T-helper 17 cell (primary cell): ENCODE measurements at places on chromosomes 3 and 15.
A peak's percentile ranks its signal among the peaks of the same experiment; 100 is the strongest.

DNA sequence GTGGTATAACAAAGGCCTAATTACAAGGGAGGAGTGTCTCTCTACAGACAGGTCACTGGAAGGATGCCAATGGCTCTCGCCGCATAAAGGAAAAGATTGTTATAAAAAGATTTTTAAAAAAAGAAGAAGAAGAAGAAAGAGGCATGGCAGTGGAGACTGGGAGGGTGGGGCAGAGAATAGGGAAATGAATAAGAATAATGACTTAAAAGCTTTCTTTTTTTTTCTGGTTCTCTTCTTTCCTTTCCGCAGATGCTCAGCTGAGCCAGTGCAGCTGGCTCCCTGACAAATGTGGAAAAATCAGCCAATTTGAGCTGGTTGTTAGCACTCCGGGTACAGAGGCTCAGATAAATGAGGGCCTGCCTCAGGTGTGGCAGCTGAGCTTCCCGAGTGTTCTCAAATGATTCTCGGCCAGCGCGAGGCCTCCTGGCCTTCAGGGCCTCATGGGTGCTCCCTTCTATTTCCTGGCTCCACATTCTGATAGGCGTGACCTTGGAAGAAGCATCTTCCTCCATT, 234.1 kb downstream of the RORA start:
- DNase-seq, result no peak

DNA sequence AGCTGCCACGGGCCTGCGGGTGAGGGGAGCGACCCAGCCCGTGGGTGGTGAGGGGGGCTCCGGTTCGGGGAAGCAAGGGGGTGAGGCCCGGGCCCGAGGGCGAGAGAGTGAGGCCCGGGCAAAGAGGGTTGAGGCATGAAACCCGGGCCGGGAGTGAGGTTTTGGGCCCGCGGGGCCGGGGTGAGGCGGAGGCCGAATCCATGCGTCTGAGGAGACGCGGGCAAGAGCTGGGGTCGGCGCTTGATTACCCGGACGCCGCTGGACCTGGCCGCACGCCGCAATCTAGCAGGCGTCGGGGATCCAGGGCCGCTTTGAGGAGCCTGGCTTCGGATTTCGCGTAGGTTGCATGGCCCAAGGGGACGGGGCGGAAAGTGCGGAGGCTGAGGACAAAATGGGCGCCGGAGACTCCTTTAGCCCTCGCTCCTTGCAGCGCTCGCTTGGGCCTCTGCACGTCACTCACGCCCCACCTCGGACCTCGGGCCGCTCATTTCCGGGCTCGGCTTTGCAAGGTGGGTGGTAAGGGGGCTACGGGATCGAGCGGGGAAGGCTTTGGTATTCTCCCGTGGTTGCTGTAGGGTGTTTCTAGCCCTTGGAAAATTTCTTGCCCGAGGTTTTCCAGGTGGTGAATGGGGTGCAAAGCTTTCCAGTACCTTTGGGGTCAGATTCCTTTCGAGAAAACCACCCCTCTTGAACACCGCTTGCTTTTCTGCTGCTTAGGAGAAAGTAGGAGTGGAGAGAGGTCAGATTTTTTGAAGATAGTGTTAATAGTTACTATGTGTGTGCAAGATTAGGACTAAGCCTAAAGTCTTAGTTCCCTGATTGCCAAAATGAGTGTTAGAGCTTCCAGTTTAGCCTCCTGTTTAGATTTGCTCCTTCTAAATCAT, 827 bp downstream of the SLC25A36 start:
- peak; percentile 23 for DNase-seq

DNA sequence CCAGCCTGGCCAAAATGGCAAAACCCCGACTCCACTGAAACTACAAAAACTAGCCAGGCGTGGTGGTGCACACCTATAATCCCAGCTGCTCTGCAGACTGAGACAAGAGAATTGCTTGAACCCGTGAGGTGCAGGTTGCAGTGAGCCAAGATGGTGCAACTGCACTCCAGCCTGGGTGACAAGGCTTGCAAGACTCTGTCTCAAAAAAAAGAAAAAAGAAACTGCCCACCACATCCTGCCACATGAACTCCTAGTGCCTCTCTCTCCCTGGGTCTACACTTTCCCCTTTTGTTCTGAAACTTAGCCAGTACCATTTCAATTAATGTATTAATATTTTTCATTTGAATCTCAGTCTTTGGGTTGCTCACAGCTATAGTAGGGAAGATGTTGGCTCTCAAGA, 192.2 kb upstream of the MME start:
- no peak for DNase-seq

DNA sequence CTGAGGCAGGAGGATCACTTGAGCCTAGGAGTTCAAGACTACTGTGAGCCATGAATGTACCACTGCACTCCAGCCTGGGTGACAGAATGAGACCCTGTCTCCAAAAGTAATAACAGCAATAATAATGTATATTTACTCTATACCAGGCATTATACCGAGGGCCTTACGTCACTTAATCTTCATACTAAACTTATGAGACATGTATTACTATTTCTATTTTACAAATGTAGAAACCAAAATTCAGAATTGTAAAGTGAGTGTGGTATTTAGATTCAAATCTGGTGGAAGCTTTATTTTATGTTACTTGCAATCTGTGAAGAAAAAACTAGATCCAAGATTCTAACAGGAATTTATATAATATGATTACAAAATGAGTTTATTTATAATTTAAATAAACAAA, 9.7 kb upstream of the BLM start:
- no peak for DNase-seq

DNA sequence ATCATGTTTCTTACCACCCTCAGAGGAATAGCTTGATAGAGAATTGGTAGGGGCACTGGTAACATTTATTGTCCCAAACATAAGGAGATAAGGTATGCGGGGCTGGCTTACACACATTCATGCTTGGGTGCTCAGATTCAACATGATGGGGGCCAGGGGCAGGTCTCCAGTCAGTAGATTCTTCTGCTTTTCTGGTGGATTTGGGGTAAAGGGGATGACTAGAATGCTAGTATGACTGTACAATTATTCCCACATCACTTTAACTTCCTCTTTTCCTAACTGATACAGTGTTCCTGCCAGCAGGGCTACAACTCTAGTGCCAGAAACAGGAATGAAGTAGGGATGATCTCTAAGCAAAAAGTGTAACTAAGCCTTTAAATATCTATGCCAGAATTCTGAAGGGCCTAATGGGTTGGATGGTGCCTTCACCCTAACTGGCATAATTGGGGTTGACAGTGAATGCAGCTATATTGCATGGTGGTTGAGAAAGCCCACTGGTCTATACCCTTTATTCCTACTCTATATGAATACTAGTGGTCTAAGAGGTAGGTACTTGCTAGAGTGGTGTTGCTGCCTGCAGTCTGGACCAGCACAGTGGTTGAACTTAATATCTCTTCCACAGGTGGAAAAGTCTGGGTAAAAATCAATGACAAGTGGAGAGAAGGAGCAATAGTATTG, 117.4 kb downstream of the IL12A start:
- no peak for DNase-seq

DNA sequence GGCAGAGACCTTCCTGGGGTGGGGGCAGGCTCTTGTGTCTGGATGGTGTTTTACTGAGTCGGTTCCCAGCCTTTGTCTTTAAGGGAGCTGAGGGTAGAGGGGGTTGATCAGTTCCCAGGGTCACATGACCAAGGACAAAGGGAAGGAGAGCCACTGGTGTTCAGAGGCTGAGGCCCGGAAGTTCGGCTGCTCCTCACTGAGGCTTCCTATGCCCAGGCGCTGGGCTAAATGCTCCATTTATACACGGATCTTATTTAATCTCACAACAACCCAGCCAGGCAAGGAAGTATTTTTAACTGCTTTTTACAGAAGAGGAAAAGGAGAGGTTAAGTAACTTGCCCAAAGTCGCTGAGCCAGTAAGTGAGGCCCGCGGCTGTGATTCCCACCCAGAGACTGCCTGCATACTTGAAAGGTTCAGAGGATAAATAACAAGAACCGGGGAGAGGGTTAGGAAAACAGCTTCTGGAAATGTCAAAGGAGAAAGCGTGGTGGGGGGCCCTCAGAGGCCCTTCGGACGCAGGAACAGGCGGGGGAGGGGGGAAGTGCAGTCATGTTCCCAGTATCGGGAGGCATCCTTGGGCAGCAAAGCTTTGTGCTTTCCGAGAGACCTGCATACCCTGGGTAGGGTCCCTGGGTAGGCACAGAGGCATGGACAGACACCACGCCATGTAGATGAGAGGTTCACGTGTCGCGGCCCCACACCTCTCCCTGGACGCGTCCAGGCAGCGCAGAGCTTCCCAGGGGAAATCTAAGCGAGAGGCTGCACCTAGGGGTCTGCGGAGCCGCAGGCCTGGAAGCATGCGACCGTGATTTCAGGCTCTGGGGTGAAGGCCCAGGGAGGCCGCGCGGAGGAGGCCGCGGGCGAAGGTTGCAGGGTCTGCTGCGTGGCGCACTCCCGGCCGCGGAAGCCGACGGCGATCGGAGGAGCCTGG, 21.3 kb downstream of the EPHB3 start:
- no peak for DNase-seq

- no peak for DNase-seq
Measured at GRCh38 chr3:85074003-85074402, 115.2 kb downstream of the CADM2 start.

- DNase-seq, result no peak
Measured at GRCh38 chr3:142656575-142656974, 60.4 kb downstream of the PLS1 start.

- no peak for DNase-seq
Measured at GRCh38 chr15:73941449-73941848, 15.2 kb downstream of the LOXL1 start.

DNA sequence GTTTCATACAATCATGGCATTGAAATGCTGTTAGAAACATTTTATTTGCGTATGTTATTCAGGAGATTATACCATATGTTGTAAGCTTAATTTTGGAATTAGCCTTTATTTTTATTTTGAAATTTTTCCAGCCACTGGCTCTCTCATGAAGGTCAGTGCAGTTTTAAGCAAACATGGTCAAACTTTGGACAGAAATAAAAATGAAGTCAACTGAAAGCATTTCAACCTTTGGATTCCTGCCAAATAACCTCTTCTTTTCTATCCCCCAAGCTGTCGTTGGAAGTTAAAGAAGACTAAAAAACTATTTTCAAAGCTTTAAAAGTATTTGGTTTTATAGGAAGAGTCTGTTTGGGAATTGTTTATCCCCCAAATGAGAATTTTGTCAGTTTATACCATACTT, 846.6 kb downstream of the MCTP2 start:
- DNase-seq, result no peak

DNA sequence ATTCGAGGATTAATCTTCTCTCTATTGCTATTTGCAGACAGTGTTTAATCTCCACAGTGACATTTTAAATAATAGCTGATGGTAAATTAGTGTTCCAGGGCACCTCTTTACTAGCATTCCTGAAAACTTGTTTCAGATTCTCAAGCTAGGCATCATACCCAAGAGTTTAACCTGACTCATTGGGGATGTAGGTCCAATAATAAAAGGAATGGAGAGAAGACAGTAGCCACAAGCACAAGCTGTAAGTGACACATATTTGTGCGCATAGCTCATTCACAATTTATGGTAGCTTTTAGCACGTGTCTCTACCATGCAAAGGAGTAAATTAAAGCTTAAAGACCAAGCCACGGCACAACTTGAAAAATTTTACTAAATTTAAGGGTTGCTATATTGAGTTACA, 171.3 kb upstream of the FAM3D start:
- DNase-seq, result no peak

GRCh38 chr15:90869601-90870353, 1.4 kb downstream of the FURIN start:
- DNase-seq, result no peak

GRCh38 chr15:75215107-75216004, 13.7 kb downstream of the C15orf39 start:
- DNase-seq, result no peak

GRCh38 chr15:69976366-69976994, 121.2 kb downstream of the TLE3 start:
- DNase-seq, result no peak

- no peak for DNase-seq
Measured at GRCh38 chr15:48313216-48313615, 18.0 kb upstream of the DUT start.

GRCh38 chr3:39275963-39276593, 3.8 kb downstream of the CX3CR1 start:
- no peak for DNase-seq

DNA sequence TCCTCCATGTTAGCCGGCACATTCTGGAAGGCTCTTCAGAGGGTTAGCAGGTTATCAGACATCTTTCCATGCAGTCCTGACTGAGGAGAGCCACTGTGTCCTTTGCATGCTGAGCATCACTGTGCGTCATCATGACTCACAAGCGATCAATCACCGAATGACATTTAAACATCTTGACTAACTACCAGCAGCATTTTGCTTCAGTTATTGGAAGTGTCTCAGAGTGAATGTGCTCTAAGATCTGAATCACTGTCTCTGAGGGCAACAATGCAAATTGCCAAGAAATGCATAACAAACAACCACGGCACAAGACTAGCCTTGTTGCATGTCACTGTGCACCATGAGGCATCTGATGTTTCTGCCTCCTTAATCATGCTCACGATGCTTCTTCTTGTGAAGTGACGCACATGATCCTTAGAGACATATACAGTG, 18.3 kb upstream of the ATP8B4 start:
- no peak for DNase-seq

DNA sequence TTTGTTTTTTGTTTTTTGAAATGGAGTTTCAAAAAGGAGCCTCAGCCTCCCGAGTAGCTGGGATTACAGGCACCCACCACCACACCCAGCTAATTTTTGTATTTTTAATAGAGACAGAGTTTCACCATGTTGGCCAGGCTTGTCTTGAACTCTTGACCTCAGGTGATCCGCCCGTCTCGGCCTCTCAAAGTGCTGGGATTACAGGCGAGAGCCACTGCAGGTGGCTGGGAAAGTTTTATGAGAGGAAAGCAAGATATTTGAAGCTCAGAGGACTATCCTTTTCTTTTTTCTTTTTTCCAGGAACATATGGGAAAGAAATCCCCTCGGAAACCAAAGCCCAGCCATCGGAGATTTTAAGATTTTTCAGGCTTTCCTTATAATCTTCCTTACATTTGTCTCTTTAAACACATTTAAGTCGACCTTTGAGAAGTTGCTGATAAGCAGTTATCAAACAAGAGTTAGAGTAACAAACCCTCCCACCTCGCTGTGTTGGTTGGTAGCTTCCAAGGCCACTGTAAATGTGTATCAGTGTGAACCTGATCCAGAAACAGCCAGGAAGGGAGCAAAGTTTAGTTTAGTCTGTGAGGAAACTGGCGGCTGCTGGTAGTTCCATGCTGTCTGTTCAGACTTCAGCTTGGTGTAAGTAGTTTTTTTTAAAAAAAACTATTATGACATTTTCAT, 34.5 kb upstream of the MAP3K13 start:
- no peak for DNase-seq
